Dermis microvascular lymphatic vessel endothelial cell (primary cell): ENCODE measurements at places on chromosomes 2 and 18. TPM values are rescaled to one million over a fixed set of nuclear protein-coding genes. Genes with fewer than 3 reads are reported as not detected.

DNA sequence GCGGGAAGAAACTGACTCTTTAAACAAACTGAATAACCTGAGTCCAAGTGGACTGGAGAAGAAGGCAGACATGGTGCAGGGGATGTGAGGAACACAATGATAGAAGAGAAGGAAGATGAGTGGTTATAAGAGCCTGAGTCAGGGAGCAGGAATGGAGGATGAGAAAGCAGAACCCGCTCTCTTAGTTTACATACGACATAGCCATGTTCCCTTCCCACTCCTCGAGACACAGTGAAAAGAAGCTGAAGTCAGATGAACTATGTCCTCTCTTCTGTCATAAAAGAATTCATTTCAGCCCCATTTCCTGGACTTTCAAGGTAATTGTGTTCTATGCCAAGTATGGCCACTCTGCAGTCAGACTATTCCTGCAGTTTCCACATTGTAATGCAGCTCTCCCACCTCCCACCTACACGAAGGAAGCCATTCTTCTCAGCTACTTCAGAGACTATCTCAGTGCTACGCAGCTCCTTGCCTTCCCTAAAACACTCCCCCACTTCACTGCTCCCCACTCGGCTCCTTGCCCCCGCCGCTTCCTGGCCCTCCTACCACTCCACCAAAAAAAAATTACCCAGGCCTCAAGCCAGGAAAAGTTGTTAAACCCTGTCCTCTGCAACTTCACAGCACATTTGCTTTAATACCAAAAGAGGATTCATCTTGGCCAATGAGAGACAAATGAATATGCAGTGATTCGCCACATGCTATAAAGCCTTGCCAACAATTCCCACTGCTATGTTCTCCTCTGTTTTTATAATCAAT lies 323.4 kb upstream of the EPHA4 start:
- no peak for DNase-seq

DNA sequence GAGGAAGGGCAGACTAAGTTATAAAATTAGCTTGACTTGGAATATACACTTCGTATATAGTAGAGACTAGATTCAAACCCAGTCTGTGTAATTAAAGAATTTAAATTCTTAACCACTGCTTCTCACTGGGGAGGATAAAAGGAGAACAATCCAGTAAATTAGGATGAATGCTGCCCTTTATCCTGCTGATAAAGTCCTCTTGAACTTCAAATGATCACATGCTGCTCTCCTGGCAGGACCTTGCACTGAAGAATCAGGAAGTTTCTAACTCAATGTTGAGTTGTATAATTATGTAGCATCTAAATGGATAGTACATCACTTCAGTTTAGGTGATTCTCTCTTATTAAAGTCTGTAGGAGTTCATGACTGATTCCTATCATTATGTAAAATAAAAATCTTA lies 1179.7 kb downstream of the DSC3 start:
- DNase-seq: no peak

DNA sequence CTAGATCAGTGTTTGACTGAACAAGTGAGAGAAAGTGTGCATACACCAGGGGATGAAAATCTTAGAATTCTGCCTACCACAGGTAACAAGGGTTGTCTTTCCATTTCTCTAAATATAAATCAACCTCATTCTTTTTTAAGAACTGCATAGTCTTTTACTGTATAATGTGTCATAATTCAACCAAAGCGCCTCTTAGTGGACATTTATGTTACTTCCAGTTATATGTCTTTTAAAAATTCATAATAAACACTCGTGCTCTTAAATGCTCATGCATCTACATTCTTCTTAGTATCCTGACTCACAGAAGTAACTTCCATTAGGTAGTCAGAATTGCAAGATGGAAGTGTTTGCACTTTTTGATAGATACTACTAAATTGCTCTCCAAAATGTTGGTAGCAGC lies 76.2 kb downstream of the CHRNA1 start:
- DNase-seq: peak; percentile 55

GRCh38 chr2:15154297-15154696 lies 406.8 kb downstream of the NBAS start:
- DNase-seq: no peak

The PDE11A gene
- under 0.01 TPM in 2 replicates for total RNA-seq

DNA sequence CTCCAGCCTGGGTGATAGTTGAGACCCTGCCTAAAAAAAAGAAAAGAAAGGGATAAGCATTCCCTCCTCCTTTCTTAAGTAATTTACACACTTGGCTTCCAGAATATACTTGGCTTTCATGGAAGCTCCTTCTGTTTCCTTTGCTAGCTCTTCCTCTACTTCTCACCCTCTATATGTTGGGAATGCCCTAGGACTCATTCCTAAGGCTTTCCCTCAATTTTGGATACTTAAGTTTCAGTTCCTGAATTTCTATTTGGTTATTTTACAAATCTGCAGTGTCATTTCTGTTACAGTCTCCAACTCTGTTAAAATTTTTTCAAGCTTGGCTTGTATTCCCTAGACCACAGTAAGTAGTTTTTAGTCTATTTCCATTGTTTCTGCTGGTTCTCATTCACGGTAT lies 23.6 kb downstream of the SP3 start:
- DNase-seq: no peak

DNA sequence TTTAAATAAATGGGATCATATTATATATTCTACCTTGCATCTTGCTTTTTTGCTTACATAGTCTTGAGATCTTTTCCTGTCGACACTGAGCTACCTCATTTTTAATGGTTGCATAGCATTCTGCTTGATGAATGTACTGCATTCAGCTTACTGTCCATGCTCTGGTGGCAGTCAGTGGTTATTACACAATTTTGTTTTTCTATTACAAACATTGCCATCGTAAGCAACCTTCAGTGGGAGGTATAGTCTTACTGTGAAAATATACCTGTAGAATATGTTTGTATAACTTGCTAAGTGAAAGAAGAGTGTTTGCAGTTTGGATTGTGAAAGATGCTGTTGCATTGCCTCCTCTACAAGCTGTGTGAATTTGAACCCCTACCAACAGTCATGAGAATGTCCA lies 43.4 kb downstream of the UBXN4 start:
- no peak for DNase-seq

The KCNE4 gene
- under 0.01 TPM in 1 of 2 replicates, not detected in the other for total RNA-seq
